ENCODE measurements at places on chromosomes 1 and 21.

GRCh38 chr1:25645637-25646400, 29.2 kb downstream of the MAN1C1 start:
- DNase-seq = no peak

DNA sequence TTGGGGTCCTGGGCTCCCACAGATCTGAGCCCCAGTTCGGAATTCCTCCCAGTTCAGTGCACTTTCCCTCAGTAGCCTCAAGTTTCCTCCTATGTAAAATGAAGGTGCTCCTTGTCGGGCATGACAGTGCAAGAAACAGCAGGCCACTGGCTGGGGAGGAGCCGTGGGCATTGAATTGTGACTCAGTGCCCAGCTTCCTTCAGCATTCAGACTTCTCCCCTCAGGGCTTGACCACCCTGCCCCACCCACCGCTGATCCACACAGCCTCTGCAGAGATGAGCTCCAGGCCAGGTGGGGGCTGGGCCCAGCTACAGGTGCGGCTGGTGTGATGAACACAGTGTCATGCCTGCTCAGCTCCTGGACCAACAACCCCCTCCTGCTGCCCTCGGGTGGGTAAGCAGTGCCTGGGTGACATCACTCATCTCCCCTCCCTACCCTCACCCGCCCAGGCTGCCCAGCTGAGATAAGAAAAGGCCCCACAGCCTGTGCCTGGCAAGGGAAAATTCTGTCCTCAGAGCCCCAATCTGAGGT, 4.9 kb downstream of the MOB3C start:
- DNase-seq = peak; percentile 61

DNA sequence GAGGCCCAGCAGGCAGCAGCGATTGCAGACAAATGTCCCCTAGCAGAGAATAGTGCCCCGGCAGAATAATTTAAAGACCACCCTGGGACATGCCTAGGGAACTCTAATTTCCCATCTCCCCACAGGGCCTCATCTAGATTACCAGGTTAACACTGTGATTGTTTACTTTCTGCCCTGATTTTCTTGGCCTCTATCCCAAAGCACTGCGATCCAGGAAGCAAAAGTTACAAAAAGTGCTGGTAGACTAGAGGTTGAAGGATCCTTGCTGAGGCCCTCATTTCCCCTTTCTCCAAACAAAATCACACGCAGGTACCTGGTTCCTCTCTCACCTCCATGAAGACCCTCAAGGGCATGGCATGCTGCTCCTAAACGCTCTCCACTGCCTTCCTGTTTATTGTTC, 229.7 kb downstream of the C1orf94 start:
- no peak for DNase-seq

DNA sequence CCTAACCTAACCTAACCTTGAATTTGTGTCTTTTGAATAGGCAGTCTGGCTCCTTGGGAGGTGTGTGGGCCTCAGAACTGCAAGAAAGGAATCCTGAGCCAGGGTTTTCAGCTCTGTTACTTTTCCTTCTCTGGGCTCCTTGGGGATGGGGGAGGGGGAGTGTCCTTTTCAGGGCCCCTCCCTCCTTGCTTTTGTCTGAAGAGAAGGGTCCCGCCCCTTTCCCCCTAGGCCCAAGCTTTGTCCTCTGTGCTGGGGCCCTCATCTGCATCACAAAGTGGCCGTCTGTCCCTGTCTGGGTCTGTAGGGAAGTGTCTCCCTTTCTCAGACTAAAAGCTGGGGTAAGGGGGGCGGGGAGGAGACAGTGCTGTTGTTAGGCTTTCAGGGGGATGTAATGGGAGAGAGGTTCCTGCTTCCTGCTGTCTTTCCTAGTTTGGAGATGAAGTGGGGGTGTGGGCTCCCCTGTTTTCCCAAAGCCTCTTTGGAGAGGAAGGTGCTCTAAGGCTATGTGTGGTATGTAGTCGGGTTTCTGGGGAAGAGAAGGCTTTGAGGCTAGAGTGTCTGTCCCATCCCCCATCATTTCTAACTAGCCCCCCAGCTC, 3.1 kb downstream of the AGO1 start:
- DNase-seq = no peak

DNA sequence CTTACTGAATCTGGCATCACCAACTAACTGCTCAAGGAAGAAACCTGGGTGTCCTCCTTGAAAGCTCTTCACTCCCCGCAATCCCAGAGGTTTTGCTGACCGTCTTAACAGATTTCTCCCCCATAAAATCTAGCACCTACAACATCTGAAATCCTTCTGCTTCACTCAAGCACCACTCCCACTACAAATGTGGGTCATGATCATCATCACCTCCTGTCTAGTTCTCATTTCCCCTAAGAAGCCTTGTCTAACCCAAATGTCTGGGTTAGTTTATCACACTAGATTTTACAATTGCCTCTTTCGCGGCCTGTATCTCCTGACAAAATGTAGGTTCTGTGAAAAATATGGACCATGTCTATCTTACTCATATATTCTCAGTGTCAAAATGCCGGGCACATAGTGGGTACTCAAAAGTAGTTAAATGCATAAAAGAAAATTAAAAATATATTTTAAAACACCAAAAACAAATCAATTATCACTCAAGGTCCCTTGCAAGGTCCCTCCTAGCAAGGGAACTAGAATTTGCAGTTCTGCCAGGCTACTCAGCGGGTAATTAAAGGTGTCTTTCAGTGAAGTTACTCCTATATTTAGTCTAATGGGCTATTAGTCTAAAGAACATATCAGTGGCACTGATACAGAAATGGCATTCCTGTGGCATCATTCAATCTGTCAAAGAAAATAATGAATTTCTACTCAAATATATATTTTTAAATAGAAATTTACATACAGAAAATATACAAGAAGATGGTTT, 19.6 kb downstream of the C21orf91 start:
- no peak for DNase-seq

DNA sequence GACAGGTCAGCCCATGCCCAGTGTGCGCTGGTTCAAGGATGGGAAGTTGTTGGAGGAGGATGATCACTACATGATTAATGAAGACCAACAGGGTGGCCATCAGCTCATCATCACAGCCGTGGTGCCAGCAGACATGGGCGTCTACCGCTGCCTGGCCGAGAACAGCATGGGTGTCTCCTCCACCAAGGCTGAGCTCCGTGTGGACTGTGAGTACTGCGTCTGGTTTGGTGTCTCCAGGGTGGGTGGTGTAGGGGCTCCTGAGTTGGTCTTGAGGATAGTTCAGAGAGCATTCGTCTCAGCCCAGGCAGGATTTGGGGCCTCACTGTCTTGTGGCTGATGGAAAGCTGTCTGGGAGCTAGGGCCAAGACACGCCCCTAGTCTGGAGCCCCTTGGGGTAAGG, 83.2 kb downstream of the TRIM11 start:
- no peak for DNase-seq

DNA sequence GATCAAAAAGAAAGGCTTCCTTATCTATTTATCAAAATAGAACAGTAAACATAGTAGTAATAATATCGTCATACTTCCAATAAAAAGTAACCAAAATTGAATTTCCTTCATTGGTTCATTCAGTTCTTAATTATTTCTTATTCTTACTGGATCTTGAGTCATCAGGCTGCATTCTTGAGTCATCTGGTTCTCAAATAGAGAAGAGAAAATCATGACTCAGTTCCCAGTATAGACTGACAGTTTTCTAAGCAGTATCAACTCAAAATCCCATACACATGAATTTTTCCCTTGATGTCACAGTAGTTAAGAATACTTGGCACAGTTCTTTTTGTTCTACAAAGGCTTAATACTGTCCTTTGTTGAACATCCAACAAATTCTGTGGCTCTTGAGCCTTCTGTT, 626.9 kb upstream of the ADGRL4 start:
- DNase-seq = no peak

DNA sequence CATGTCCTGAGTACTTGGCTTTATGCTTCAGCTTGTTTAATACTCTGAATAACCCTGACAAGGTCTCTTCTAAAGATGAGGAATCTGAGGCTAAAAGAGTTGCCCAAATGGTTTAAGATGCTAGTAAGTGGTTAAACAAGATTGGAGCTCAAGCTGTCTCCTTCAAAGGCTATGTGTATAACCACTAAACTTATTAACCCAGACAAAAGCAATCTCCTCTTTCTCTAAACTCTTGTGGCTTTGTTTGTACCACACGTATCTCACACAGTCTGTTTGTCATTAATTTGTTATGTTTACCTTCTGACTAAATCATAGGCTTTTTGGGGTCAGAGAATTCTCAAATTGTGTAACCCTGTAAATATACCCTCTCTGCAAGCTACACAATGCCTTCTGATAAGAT, 89.9 kb downstream of the HMCN1 start:
- no peak for DNase-seq

DNA sequence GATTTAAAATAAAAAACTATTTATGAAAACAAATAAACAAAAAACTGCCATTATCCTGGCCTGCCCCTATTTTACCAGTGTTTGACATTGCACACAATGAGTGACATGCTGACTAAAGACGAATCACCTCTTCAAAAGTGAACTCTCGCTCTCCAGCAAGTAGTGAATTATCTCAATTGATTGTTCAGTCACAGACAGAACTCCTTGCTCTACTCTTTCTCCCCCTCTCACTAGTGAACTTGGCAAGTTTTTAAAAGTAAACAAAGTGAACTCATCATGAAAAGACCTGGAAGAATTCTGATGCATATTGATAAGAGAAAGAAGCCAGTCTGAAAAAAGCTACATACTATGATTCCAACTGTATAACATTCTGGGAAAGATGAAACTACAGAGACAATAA, 4.7 kb upstream of the C1orf52 start:
- no peak for DNase-seq

DNA sequence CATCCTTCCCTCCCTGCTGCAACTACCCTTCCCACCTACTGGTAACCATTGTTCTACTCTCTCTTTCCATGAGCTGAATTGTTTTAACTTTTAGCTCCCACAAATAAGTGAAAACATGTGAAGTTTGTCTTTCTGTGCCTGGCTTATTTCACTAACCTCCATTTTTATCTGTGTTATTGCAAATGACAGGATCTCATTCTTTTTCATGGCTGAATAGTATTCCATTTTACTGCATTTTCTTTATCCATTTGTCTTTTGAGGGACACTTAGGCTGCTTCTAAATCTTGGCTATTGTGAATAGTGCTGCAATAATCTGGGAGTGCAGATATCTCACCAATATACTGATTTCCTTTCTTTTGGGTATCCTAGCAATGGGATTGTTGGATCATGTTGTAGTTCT, 80.6 kb downstream of the NOS1AP start:
- no peak for DNase-seq

- DNase-seq = no peak
These were observed 3.9 kb upstream of the FLG start for GRCh38 chr1:152328801-152329391.

- no peak for DNase-seq
These were observed 6.4 kb downstream of the DSCAM start for GRCh38 chr21:40840401-40841125.

DNA sequence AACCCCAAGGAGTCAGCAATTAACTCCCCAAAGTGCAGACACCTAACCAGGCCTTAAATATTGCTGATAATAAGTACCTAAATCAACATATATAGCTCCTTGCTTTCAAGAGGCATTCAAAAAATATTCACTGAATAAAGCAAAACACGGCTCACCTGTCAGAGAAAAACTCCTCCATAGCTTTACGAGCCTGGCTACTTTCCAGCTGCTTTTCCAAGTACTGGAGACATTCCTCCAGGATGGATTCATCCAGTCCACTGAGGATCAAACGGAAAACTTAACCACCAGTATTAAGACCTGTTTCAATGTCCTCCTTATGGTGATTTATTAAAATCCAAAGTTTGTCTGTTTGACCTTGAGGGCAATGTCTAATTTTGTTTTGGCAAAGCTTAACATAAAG, 44.6 kb downstream of the UBR4 start:
- no peak for DNase-seq

DNA sequence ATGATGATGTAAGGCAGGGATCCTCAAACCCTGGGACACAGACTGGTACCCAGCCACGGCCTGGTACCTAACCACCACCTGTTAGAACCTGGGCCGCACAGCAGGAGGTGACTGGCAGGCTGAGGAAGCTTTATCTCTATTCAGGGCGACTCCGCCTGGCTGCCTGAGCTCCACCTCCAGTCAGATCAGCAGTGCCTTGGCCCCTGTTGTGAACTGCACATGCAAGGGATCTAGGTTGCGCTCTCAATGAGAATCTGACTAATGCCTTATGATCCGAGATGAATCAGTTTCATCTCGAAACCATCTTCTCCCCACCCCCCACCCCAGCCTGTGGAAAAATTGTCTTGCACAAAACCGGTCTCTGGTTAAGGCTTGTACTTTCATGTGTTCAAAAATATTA, 4.2 kb downstream of the RNPC3 start:
- DNase-seq = no peak

DNA sequence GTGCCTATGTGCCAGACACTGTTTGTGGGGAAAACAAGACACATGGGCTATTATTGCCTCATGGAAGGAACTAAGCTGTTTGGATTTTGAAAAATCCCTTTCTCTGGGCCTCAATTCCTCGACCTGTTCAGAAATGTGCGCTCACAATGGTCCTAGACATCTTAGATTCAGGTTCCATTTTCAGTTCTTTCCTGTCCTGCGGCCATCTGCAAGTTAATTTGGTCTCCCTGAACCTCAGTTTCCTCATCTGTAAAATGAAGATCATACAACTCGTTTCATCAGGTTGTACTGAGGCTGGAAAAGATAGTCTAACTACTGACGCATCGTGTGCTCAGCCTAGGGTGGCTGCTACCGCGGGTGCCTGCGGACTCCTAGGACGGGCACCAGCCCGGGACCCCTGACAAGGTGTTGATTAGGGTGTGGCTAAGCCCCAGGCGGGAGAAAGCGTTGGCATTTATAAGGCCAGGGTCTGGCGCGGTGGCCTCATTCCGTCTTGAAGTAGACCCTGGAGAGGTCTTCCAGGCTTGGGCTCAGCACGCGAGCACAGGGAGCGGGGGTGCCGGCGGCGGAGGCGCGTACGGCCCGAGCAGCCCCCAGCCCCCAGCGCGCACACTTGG, 493 bp upstream of the ELOA start:
- no peak for DNase-seq

- DNase-seq = no peak
These were observed 351.0 kb upstream of the VAMP3 start for GRCh38 chr1:7420098-7420445.

DNA sequence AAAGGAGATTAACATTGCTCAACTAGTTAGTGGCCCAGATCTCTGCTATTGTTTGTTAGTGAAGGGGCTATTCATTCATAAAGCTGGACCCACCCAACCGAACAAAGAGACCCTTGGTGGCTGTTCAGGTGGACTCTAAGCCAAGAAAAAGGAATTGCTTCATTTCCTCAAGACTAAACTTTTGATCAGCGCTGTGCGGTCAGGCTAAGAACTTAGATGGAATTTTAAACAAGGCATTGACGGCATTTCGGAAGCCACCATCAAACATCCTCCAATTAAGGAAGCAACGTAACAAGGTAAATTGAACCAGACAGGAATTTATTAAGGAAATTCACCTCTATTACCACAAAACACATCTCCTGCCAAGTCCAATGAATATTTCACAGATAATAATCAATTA, 19.9 kb upstream of the SHCBP1L start:
- no peak for DNase-seq

- DNase-seq = no peak
These were observed 65.9 kb upstream of the GADD45A start for GRCh38 chr1:67619080-67619479.

Measured in gastrocnemius medialis (tissue), 4 donors.